ENCODE measurements at places on chromosomes 4 and X.

DNA sequence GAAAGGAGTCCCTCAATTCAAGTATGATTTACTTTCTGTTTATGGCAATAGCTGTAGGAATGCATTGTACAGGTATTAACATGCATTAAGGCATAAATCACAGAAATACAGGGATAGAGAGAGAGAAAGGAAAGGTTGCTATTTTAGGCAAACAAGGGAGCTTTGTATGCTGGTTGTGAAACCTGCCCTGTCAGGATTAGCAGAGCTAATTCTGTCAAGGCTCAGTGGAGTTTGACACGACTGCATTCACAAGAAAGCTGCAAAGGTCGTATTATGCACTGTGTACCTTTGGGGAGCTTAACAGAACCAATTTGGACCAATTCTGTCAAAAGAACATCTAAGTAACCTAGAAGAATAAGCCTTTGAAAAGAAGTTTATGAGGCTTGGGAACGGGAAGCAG is 239.3 kb downstream of the GRIA2 start:
- DNase-seq: no peak

DNA sequence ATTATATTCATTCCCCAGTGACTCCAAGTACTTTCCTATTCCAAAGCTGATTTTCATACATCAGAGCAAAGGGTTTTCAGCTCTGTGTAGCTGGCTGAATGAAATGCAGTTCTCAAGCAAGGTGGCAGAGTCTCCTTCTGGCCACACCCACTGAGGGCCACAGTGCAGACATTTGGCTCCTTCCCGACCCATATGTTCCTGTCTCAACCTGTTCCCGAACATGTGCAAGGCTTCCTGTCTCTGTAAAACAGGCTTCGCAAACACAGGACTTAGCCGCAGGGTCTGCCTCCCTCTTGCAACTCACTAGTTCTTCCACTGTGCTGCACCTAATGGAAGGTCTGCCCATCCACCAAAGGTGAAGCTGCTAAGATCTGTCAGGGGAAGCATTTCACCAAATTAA is 249.2 kb downstream of the MID1IP1 start:
- DNase-seq: no peak

DNA sequence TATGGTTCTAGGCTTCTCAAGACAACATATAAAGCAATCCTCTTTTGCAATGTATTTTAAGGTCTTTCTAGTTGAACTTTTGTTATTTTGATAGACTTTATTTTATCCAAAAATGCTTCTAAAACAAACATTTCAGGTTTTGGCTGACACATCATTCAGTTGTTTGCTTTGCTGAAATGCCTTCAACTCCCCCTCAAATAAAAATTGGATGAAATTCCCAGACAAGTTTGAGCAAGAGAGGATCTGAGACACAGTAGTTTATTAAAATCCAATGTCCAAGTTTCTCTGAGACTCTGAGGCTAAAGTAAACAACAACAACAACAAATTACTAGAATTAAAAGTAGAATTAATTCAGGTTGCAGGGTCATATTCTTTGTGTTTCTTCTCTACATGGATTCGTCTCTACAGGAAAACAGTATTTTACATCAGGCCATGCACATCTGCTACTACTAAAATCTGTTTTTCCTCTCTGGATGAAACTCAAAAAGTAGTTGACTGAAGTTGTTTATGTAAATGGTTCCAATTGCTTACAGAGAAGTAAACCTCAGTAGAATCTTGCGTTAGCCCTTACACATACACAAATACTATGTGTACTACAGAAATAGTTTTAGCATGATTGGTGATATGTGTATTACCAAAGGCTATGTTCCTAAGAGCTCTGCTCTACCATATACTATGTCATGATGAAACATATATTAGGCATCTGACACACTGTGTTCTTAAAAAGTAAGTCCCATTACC is 64.9 kb downstream of the PRSS12 start:
- DNase-seq: no peak

DNA sequence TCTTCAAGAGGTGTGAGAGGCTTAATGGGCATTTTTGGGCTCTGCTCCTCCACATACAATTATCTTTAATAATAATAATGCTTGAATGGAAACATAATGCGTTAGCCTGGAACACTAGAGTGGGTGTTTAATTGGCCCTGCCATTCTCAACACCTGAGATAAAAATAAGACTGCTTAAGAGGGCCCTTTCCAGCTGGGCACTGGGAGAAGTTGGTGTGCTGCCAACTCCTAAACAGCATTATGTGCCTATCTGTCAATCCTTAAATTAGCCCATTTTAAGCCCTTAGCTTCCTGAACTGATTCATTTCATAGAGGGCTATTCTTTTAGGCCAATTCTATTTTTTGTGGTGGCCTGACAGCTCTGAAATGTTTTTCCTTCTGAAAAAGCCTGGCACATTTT is 211.1 kb upstream of the ZIC3 start:
- DNase-seq: no peak

DNA sequence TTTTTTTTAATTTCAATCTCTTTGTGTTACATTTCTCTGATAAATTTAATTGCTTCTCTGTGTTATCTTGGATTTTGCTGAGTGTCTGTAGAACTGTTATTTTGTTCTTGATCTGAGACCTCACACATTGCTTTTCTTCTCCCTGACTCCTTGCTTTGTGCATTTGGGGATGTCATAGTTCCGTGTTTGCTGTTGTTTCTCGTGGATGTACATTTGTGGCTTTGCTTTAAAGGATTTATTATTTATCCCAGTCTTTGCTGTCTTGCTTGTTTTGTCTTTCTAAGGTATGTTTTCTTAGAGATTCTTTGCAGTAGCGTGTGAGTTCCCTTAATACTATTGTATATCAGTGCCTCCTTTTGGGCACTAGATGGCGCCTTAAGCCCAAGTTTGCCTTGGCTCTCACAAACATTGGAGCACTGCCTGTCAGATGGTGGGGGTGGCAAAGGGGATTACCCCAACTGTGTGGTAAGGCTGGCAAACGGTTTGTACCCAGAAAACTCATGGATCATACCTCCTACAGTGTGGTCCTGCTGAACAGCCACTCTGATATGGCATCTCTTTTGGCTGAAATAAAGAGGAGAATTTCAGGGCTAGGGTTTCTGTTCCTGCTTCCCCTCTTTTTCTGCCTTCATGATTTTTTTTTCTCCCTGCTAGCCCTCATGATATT is 96.4 kb downstream of the PGRMC2 start:
- peak; percentile 9 for DNase-seq

DNA sequence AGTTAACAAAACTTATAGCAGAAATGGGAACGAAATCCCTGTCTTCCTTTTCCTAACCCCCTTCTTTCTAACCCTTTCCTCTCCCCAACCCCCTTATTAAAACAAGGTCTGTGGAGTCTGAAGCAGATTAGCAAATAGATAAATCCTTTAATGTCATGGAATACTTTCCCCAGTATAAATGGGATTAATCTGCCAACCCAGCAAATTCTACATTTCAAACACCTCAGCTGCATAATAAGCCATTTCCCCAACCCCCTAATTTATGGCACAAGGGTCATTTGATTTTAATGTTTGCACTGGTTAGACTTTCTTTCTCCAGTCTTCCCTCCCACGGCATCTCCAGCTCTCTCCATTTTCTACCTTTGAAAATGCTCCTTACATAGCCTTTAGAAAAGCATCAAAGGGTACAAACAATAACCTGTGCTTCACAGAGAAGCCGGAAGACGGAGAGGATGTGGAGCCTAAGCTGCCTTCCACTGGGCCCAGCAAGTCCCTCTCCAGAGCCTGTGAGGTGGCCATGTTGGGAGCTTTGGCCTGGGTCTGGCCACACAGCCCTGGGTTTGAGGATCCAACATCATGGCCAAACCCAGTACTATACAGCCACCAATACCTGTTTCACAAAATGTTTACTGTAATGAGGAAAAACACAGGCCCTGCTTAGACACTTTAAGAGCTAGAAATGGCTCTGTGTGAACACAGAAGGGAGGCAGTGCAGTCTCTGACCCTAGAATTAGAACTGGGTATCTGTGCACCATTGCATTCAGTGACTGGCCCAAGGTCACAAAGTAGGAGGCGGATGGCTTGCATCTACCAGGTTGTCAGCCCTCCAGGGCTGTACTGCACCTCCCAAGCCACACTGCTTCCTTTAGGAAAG is 56.9 kb upstream of the SPRY1 start:
- no peak for DNase-seq

DNA sequence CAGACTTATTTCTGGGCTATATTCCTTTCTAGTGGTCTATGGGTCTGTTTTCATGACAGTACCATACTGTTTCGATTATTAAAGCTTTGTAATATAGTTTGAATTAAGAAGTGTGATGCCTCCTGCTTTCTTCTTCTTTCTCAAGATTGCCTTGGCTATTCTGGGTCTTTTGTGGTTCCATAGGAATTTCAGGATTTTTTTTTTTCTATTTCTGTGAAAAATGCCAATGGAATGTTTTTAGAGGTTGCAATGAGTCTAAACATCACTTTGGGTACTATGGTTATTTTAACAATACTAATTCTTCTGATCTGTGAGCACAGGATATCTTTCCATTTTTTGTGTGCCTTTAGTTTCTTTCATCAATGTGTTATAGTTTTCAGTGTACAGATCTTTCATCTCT is 204.3 kb upstream of the HCCS start:
- no peak for DNase-seq

DNA sequence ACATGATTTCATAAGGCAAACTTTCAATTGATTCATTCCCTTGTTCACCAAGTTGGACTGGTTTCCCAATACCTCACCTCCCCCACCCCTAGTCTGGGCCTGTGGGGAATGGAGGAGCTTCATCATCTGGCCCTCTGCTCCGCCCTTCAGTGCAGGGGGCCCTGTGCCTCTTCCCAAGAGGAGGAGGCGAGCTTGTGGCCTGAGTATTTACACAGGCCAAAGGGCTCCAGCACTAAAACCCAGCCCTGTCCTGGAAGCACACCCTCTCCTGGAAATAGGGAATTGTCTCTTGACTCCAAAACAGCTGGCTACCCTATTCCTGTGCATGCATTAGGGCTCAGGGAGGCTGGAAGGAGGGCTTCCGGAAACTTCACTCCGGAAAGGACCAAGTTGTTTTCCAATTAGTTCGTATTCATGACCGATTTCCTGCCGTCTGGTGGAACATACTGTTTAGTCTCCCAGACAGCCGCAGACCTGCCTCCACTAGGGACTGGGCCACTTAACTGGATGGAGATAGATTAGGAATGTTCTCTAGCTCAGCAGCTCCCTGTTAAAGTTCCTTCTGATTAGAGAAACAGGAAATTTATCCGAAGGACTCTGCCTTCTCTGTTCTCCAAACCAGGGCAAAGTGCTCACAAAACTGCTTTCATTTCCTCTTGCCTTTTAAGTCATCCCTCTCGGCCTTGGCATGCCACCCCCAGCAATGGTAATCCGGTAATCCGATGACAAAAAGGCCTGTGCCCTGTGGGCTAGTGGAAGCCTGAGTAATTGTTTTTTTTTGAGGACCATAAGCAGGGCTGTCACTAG is 5.8 kb downstream of the SRPX2 start:
- no peak for DNase-seq

DNA sequence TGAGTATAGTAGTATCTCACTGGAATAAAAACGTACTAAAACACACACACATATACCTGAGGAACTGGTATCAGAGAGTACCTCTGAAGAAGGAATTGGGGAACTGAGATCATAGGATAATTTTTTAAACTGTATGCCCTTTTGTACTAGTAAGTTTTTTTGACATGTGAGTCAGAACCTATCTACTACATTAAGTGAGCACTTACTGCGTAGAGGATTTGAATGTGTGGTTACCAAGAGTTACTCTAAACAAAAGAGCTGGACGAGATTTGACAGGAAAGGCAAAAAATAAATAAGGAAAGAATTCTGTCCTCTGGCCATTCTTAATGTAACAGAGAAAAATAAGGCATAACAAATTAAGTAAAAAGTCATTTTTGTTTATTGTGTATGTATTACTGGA is 546.5 kb upstream of the FAT1 start:
- no peak for DNase-seq

DNA sequence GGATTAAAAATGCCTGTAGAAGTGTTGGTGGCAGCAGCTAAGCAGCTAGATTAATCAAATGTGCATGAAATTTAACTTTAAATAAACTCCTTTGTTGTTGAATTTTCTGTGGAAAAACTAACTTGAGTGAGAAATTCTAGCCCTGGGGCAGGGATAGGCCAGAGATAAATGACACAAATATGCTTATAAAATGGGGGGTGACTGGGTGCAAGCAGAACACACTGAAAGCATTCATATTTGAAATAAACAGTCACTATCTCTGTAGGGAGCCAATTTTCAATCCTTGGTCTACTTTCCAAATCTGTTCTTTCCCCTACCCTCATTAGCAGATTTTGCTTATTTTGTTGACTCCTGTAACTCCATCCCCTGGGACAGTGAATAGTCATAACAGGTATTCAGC is 47.9 kb downstream of the RBPJ start:
- DNase-seq: no peak

DNA sequence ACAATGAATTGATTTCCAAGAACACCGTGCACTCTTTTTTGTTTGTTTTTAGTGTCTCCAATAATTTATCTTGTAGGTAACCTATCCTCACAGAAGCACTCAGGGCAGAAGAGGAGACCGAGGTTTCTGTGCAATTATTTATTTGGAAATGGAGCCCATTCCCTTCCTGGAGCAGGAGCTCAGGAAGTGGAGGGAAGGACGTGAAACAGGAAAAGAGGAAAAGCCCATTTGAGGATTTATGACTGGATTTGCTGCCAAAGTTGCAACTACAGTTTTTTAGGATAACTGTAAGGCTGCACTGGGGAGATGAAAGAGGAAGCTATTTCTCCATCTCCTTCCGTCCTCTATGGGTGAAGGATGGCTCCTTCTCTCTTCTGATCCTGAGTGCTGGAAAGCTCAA is 31.7 kb upstream of the MXRA5 start:
- no peak for DNase-seq

GRCh38 chr4:4216648-4217047 is 10.1 kb downstream of the OTOP1 start:
- no peak for DNase-seq

DNA sequence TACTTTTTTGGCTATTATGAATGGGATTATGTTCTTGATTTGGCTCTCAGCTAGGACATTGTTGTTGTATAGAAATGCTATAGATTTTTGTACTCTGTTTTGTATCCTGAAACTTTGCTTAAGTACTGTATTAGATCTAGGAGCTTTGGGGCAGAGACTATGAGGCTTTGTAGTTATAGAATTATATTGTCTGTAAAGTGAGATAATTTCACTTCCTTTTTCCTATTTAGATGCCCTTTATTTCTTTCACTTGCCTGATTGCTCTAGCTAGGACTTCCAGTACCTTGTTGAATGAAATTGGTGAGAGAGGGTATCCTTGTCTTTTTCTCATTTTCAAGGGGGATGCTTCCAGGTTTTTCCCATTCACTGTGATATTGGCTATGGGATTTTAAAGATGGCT is 28.1 kb downstream of the ADAM29 start:
- DNase-seq: no peak

GRCh38 chr4:75630937-75631329 is 605 bp upstream of the CDKL2 start:
- DNase-seq: no peak
